ENCODE measurements at places on chromosomes 16 and 17.

GRCh38 chr17:80984749-80985148 is 6.9 kb upstream of the CHMP6 start:
- DNase-seq: no peak

DNA sequence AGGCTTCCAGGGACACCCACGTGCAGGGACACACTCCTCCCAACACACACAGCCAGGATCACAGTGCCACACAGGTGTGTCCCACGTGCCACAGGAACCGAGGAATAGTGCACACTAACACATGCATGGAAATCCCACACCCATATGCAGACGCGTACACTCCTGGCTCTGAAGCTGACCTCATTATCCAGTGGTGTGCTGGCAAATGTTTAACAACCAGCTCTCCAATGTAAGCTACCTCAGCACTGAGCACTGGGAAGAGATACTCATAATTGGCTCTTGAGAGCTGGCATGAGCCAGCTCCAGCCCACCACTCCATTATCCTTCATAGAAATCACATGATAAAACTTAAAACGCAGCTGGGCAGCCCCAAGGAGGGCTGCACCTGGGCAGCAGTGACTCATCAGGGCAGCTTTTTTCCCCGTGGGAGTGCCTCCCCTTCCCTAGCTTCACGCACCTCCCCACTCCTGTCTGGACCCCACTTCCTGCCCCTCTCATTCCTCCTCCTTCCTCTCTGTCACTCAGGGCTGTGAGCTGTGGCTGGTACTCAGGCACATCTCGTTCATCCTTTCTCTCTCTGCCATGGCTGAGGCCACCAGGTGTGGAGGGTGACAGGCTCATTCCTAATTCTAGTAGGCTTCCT is 14.9 kb upstream of the TBX21 start:
- no peak for DNase-seq

DNA sequence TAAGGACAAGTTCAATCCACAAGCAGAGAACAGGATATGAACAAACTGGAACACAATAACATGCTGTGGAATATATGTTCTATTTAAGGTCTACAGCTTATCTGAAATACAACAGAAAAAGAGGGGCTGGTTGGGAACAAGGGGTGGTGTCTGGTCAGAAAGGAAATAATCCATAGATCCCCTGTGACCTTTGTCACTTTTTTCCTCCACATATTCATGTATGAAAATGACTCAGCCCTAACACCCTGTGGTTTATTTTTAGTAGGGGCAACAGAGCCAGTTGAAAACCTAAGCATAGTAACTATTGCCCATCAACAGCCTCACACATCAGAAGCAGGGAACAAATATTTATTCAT is 12.3 kb upstream of the SPAG9 start:
- no peak for DNase-seq

GRCh38 chr17:19329136-19329535 is 33.4 kb downstream of the B9D1 start:
- no peak for DNase-seq

DNA sequence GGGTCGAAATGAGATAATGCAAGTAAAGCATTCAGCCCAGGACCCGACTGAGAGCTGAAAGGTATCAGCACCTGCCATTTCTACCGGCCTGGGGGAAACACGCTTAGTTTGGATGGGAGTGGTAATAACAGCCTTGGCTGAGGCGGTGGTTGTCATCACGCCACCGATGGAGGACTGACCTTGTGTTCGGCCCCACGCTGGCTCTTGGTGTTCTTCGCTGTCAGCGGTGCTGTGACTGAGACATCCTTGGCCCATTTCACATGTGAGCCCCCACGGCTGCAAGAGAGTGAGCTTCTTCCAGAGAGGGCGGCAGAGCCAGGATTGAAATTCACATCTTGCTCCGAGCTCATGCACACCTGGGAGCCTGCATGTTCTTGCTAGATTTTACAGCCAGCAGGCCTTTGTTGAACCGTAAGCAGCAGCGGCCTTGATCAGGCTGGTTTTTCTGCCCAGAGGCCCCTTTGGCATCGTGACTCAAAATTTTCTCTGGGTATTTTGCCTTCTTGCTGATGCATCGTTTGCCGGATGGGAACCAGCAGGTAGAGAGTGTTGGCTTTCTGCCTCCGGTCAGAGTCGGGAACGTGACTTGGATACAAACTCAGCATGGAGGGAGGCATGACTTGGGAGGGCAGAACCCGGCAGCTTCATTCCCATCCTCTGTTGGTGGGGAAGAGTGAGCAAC is 341.5 kb downstream of the SNX29 start:
- DNase-seq: no peak

- DNase-seq: no peak
Measured at GRCh38 chr16:68778551-68779231, 41.6 kb downstream of the CDH1 start.

DNA sequence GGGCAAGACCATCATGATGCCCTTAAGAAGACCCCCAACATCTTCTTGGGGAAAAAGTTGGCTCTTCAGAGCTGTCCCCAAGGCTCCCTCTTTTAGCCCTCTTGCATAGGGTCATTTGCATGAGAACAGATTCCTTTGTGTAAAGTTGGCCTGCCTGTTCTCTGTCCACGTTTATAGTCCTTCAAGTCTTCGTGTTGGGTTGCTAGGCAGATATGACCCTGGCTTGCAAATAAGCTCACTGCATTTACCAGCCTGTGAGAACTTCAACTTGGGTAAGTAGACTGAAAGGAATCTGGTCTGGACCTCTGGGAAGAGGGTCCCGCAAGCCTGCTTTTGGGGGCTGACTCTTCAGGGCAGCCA is 2.9 kb downstream of the ARSG start:
- DNase-seq: no peak

- DNase-seq: no peak
Measured at GRCh38 chr16:57666353-57667047, 1.6 kb upstream of the ADGRG3 start.

DNA sequence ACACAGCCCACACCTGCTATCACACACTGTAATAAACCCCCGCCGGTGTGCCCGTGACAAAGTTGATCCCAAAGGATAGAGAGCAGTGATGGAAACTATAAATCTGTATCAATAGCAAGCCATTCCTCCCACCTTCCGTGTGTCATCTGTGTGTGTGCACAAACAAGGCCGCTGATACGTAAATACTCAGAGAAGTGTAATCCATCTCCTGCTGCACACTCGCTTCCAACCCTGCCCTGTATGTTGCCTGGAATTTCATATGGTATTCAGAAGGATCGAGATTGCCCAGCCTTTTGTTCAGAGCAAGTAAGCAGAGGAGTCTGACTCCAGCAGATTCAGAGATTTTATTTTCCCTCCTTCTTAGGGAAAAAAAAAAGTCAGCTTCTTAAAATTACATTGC is 581.1 kb upstream of the ZFHX3 start:
- no peak for DNase-seq

GRCh38 chr17:75589919-75590303 is 2.3 kb downstream of the MYO15B start:
- no peak for DNase-seq

DNA sequence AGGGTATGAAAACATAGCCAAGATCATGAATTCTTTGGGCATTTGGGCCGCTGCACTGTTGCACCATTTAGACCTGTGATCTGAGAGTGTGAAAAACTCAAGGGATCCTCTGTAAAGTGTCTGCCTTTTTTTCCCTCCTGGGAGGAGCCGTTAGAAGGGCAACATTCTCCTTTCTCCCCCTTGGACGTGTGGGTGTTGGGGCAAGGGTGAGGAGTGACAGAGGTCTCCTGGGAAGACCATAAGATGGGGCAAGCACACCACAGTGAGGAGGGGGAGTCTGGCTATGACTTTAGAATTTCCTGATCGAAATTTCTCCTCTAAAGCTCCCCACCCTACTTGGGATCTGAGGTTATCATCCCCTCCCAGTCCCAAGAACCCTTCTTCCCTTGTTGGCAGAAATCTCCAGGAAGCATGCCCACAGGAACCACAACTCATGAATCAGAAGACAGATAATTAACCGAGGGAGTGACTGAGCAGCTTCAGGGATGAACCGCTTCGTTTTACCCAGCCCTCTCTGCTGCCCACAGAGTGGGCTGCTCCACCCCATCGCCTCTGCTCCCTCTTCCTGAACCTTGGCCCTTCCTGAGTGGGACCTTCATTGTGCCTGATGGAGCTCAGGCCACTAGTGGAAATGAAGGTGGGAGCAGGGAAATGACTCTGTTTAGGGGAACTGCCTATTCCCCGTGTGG is 4.2 kb downstream of the ITGB3 start:
- DNase-seq: no peak

DNA sequence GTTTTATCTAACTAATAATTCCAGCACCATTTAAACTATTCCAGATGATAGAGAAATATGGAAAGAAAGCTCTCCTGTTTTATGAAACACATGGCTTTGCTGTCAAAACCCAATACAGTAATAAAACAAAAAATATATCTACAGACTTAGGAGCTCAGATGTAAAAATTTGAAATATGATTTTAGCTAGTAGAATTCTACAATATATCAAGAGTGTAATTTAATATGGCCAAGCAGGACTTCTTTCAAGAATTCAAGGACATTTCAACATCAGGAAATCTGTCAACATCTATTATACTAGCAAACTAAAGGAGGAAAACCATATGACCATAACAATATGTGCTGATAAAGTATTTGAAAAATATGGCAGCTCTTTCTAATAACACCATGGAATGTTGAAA is 57.5 kb downstream of the CCDC182 start:
- no peak for DNase-seq

GRCh38 chr16:51133183-51133582 is 17.9 kb downstream of the SALL1 start:
- DNase-seq: no peak

DNA sequence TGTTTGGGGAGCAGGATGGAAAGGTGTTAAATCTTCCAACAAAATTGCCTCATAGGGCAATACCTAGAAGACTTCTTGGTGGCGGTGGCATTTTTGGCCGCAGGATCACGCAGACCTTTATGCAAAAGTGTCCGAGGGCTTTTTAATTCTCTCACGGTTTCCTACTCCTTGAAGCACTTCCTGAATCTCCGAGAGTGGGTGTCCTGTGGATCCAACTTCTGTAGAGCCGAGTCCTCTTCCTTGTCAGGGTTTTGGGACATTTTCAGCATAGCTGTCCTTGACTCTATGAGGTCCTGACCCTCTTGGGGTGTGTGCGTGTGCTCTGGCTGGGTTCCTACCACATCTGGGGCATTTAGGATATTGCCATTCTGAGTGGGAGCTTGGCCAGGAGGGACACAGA is 31.7 kb downstream of the IL21R start:
- no peak for DNase-seq

All from stimulated activated CD4-positive, alpha-beta T cell treated with anti-CD3 and anti-CD28 coated beads, Interleukin-1b, Interleukin-23, amount 100 ng/mL, for 24 hours (primary cell).